ENCODE measurements at places on chromosomes 2 and 18.

DNA sequence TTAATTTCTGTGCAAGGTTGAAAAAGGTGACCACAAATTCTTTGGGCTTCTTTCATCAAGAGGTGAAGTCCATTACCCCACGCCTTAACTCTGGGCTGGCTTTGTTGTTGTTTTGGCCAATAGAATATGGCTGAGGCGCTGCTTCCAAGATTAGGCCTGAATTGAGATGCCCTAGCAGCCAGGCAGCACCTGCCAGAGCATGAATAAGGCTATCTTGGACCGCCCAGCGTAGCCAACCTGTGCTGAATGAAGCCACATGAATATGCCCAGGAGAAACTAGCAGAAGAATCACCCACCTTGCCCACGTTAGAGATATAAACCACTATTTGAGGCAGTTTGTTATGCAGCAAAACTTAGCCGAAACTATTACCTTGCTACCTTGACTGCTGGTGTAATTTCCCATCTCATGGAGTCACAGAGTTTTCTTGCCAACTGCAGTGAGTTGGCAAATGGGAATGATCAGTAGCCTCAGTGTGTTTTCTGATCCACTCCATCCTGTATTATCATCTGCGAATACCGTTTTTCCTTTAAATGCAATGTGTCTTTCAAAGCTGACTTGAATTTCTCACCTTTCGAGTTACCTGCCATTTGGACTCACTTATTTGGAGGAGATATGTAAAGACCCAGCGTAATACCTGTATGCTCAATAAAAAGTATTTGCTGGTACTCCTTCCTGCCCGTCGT is 679 bp downstream of the TSGA10 start:
- no peak for DNase-seq

DNA sequence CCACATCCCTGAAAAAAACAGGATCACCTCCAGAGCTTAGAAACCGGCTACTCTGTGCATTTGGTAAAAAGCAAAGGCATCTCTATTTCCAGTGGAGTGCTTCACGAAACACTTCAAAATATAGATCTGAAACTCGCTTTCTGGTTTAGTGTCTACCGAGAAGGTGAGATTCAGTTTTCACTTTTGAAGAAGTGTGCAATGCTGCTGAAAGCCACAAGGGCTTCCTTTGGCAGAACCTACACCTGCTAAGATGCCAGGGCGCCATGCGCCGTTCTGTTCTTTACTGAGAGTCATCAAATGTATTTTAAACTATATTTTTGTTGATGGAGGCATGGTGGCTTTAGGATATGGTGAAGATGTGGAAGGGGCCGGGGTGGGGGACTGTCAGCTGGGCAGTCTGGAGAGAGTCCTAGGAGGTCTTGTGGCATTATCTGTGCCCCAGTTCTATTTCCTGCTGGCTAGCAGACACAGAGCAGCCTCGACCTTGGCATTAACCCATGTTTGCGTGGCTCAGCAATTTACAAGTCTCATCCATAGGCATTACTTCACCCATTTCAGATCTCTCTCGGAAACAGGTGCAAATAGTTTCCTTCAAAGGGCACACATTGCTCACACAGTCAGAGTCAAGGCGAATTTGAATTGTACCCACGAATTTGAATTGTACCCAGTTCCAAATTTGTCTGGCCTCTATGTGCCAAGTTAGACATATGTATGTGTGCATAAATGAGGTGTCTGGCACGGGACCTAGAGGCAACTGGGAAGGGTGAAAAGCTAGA is 46.7 kb upstream of the KCNF1 start:
- DNase-seq: no peak

GRCh38 chr2:45872211-45872610 is 220.7 kb downstream of the PRKCE start:
- DNase-seq: no peak

GRCh38 chr2:36696533-36696932 is at the start of gene VIT:
Gene VIT (plus strand): TSS chr2:36696707. CDS start chr2:36716371, 19,664 bp downstream.
- DNase-seq: no peak

- DNase-seq: no peak
Observed at GRCh38 chr2:240921311-240921994, 15.3 kb downstream of the CROCC2 start.

DNA sequence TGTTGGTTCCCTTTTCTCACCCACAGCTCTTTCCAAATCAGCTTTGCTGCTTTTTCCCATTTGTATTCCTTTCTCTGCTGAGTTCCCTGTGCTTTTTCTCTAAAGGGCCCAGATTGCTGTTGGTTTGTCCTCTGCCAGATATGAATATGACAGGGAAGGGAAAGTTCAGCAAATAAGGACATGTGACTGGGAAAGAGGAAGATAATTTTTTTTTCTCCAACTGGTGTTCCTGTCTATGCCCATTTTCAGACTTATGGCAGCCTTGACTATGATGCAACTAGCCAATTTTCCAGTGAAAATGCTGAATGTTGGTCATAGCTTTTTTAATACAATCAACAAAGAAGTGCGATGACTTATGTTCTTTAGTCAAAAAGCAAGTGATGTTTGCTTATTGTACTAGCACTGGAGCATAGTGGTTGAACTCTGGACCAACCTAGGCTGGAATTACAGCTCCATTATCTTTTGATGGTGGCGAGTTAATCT is 7.7 kb downstream of the MDH1 start:
- DNase-seq: no peak

GRCh38 chr2:134623046-134623445 is 95.8 kb downstream of the TMEM163 start:
- DNase-seq: no peak

- no peak for DNase-seq
Observed at GRCh38 chr2:45765728-45766254, 114.3 kb downstream of the PRKCE start.

DNA sequence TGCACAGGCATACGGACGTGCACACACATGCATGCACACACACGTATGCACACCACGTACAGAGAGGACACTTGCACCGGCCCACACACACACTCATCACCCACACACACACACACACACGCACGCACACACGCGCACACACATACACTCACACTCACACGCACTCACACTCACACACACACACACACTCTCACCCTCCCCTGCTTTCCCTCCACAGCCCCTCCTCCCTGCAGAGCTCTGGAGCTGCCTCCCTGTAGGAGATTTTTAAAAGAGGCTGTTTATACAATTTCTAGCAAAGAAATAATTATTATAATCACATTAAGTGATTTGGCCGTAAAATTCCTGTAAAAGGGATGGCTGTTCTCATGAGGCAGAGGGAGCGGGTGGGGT is 36.5 kb upstream of the SNED1 start:
- no peak for DNase-seq

DNA sequence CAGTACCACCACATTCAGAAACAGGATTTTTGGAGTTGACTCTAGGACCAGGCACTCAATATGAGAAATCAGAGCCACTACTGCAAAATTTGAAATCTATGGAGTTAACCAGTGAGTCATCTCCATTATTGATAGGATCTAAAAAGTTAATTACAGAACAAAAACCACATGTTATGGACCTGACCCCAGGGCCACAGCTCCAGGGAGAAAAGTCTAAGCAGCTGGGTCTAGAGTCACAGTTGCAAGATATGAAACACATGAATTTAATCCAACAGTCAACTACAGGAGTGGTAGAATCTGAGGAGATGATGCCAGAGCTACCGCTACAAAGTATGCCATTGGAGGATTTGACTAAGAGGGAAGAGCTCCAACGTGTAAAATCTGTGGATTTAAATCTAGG is 13.4 kb upstream of the ZNF512 start:
- no peak for DNase-seq

GRCh38 chr2:131045286-131046027 is 47.8 kb downstream of the FAM168B start:
- DNase-seq: no peak

- DNase-seq: no peak
Observed at GRCh38 chr2:25091265-25091664, 49.4 kb downstream of the EFR3B start.

DNA sequence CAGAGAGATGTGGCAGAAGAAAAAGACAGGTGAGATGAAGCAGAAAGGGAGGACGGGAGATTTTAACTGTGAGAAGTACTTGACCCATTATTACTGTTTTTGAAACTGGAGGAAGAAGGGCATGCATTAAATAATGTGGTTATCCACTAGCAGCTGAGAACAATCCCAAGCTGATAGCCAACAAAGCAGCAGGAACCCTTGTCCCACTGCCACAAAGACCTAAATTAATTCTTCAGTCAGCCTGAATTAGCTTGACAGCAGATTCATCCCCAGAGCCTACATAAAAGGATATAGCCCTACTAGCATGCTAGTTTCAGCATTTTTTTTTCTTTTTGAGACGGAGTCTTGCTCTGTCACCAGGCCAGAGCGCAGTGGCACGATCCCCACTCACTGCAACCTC is 19.5 kb upstream of the REG3A start:
- no peak for DNase-seq

DNA sequence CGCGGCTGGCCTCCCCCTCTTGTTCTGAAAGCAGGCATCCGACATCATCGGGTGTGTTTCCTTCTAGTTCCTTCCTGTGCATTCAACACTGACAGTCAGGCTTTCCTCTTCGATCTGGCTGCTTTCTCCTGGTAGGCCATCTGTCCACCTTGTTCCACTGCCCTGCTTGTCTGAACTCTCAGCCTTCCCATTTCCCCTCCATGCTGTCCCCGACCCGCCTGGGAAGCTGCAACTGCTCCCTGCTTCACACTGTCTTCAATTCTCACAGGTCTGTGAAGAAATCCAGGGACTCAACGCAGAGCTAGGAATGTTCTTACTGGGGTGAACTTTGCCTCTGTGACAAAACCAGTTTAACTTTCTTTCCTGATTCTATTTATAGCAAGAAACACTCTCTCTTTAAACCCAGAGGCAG is 43.0 kb downstream of the KIF3C start:
- no peak for DNase-seq

DNA sequence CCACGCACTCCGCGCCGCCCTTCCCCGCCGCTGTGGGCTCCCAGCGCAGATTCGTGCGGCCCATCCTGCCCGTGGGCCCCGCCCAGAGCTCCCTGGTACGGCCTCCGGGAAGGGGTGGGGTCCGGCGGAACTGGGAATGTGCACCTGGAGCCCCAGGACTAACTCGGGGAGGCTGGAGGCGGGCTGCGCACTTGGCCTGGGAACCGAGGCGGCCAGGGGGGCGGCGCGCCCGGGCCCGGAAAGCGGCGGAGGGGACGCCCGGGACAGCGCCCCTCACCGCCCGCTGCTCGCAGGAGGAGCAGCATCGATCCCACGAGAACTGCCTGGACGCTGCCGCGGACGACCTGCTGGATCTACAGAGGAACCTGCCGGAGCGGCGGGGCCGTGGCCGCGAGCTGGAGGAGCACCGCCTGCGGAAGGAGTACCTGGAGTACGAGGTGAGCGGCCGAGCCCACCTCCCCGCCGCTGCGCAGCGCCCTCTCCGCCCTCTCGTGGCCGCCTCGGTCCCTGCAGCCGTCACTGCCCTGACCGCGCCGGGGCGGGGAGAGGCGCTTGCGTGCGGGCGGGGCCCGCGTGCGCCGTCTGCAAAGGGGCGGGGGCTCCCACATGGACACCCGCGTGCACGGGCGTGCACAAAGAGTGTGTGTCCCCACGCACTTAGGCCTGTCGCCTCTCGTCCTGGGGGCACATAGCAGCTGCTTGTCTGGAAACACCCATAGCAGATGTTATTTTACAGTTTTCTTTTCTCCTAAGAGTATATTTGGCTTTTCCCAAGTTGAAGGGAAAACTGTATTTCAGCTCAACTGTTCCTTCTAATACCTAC is 25.2 kb downstream of the PSD4 start:
- DNase-seq: peak; percentile 69

DNA sequence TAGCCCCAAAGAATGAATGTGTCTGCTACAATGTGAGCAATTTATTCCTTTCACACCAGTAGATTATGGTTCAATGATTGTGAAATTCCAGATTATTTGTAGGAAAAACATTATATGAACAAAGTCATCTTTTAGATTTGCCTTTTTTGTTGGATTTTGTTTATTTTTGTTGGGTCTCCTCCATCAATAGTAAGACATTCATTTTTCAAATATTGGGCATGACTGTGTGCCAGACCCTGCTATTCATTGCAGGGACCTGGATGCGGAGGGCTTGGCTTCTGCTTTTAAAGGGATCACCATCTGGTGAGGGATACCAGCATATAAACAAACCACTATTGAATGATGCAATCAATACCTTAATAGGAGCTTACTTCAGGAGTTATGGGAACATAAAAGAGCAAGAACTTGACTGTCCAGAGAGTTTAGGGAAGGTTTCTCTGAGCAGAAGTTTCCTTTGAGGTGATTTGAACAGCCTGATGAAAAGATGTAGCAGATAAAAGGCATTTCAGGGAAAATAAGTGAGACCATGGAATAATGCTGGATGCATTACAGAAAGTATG is 486.7 kb downstream of the EPHA4 start:
- no peak for DNase-seq

All from activated CD4-positive, CD25-positive, alpha-beta regulatory T cell (primary cell).